Amniotic epithelial cell (primary cell): ENCODE measurements at places on chromosomes 16 and 17.
A peak's percentile ranks its signal among the peaks of the same experiment; 100 is the strongest.

DNA sequence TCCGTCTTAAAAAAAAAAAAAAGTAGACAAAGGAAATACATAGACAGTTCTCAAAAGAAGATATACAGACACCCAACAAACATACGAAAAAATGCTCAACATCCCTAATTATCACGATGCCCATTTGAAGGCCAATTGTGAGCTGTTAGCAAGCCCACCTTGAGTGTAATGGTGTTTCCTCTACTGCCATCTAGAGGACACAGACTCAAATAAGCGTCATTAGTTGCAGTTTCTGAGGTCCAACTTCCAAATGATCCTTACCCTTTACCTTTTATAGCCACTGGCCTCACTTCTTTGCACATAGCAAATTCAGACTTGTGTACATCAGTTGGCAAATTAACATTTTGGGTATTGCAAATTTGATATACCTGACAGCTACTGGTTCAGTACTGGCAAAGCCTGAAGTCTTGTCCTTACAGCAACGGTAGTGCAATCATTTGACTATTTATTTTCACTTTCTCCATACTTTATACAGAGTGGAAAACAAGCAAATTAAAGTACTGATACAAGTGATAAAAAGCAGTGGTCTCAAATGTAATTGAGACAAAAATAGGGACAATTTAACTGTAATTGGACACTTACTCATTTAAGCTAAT is 536.3 kb upstream of the EEF2KMT start:
- DNase-seq, result peak; percentile 3

DNA sequence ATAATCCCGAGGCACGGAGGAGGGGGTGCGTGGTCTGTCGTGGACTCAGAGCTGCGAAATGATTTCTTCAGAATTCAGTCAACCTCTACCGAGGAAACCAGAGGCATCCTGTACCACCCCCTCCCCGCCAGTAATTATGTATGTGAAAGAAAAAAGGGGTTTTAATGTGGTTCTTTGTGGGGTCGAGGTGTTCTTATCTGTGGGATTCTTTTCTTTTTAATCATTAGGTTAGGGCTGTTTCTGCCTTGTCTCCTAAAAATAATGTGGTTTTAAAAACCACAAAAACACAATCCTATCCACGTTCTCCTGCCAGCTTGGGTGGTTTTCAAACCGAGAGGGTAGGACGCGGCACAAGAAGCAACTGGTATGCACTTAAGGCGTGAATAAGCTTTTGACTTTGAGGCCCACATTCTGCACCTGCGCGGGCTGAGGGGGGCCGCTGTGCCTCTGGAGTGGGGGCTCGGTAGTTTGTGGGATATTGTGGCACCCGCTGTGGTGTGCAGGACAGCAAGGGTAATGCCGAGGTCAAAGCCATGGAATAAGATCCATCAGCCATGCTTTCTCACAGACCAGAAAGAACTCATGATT is 1.0 kb downstream of the SLC47A1 start:
- DNase-seq, result peak; percentile 88

DNA sequence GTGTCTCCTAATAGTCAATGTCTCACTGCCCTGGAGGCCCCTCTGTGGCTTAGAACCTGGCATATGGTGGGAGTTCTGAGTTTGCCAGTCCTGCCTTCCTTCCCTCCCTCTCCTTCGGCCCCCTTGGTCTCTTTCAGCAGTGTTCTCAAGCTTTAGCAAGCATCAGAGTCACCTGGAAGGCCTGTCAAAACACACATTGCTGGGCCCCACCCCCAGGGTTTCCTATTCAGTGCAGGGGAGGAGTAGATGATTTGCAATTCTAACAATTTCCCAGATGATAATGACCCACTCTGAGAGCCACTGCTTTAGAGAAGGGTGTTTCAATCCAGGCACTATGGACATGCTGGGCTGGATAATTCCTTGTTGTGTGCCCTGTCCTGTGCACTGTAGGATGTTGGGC is 26.4 kb upstream of the TMEM220 start:
- no peak for DNase-seq

- peak; percentile 33 for DNase-seq
Measured at GRCh38 chr16:47983999-47984580, 171.7 kb downstream of the ABCC12 start.
